ENCODE measurements at places on chromosomes 4 and X.
A peak's percentile ranks its signal among the peaks of the same experiment; 100 is the strongest.

- no peak for DNase-seq
These were observed 937.6 kb upstream of the SLIT2 start for GRCh38 chr4:19314116-19314515.

- DNase-seq = no peak
These were observed 674 bp downstream of the SH3D19 start for GRCh38 chr4:151324752-151325110.

- DNase-seq = peak; percentile 9
These were observed 150.4 kb upstream of the PCDH10 start for GRCh38 chr4:132998585-132999230.

DNA sequence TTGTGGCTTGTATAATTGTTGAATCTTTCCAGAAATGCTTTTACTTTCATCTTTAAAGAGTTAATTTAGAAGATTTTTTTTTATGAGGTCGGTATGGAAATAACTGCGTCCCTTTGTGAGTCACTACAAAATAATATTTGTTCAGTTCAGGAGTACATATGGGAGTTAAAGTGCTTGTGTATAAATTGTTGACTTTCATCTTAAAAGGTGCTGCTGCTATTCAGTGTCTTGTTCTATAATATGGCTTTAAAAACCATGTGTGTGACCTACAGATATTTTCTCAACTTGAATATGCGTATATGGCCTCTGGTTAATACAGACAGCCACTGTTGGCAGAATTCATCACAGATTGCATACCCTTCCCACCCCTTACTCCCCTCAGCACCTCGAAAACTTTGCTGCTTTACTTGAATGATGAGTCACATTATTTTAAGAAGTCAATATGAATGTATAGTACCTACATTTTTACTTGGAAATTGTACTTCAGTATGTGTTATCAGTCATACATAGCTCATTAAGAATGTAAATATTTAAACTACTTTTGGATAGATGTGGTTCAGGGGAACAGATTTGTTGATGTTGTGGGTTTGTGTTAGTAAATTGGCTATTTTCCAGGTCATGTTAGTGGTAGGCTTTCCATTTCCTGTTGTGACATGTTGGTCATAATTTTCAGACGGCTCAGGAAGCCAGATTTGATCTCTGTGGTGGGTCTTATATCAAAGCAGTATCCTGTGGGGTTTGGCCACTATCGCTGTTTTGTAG lies 1.5 kb downstream of the CLCN3 start:
- DNase-seq = peak; percentile 78

- DNase-seq = no peak
These were observed 260.2 kb downstream of the UNC5C start for GRCh38 chr4:95288552-95288951.

GRCh38 chr4:34644579-34645115 lies 1599.7 kb downstream of the ARAP2 start:
- no peak for DNase-seq

DNA sequence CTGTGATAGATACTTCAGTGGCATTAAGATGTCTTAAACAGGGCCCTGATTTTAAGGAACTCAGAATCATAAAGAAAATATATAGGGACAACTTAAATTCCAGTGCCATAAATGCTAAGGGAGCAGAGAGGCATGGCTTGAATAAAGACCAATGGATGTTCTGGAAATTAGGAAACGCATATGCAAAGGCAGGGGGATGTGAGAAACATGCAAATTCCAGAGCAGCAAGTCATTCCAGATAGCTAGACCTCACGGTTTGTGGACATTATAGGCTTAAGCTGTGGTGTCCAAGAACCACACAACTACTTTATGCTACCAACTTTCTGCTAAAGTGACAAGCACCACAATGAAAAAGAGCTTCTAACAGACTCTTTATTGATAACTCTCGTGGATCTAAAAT lies 132.6 kb upstream of the ANK2 start:
- no peak for DNase-seq

GRCh38 chr4:157045507-157046127 lies 30.3 kb upstream of the GLRB start:
- peak; percentile 20 for DNase-seq

DNA sequence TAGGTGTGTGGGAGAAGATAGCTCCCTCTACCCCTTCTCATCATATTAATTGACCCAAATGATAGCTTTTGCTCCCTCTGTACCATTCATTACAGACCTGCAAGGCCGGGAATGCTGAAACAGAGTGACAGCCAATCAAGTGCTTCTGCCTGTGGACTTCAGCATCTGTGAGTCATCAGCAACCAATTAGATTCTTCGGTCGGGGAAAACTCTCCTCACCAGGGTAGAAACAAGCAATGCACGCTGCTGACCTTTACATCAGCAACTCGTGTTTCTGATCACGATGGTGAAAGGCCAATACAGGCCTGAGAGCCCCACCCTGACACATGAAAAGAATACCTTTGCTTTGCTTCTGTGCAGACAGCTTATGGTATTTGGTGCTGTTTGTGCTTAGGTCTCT lies 347.2 kb upstream of the DDX53 start:
- DNase-seq = no peak

DNA sequence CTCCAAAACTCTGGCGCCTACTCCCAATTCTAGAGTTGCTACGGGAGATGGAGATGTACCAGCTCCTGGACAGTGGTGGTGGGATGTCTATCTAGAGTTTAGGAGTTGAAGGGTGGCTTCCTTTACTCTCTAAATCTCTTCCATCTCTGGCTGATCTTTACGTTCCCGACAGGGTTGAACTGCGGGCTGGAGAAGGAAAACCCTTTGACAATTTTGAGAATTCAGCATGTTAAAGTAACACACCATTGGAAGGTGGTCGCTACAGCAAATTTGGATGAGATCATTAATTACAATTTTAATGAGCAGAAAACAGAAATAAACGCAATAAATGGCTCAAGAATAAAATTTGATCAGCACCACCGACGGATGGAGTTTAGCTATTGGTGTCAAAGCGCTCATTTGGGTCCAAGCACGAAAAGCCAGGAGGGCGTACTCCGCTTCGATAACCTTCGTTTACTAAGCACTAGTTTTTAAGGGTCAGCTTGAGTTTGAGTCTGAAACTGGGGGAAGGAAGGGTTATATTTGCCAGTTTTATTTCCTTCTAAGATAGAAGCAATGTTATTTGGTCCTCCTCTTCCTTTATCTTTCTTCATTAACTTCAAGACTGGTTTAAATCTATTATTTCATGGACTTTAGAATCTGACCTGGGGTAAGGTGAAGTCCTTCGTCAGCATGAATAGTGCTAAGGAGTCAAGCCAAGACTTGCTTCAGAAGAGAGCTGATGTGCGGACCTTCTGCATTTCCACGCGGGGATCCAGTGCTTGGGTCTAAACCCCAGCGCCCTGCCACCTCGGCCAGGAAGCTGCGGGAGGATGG lies 1.5 kb upstream of the NKX6-1 start:
- DNase-seq = no peak

GRCh38 chr4:174358829-174359228 lies 75.1 kb downstream of the CEP44 start:
- peak; percentile 74 for DNase-seq

- no peak for DNase-seq
These were observed 8.8 kb downstream of the ENAM start for GRCh38 chr4:70637239-70637913.

DNA sequence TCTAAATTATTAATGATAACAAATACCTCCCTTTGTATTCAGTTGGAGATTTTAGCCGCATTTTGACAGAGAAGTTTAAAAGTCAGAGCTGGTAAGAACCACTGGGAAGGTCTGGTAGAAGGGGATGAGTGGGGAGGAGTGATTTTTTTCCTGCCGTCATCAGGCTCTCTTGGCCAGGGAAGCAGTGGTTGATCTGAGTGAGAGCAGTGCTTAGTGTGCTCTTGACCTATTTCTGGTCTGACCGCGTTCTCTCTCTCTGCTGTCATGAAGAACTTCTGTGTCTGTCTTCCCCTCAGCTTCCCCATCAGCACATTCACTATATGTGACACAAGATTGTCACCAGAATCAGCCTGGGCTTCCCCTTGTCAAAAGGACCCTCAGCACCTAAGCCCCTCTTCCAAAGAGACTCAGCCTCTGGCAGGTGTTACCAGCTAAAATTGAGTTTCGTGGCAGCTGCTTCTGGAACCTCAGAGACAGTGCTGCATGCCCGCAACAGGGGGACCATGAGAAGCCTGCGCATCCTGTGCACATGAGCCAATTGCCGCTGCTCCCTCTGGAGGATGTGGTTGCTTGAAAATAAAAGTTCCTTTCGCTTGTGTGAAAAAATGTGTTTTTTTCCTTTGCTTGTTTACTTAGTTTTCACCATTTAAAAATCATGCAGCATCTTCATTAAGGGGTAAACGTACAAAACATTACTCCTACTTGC lies 268.9 kb downstream of the C4orf33 start:
- DNase-seq = peak; percentile 3

GRCh38 chrX:47460561-47460960 lies 22.5 kb downstream of the ZNF41 start:
- DNase-seq = no peak

Measured in GM12865 (cell line).